ENCODE measurements at places on chromosomes 6 and 20. TPM values are rescaled to one million over a fixed set of nuclear protein-coding genes. Genes with fewer than 3 reads are reported as not detected.

The ADGRF4 gene
- total RNA-seq = 4.2 TPM

The MYH7B gene
- 0.04 TPM for total RNA-seq

The SGK2 gene
- total RNA-seq = 6.6 TPM

The VEGFA gene
- 190 TPM for total RNA-seq

The NR2E1 gene
- not detected for total RNA-seq

The SLC18B1 gene
- total RNA-seq = 9.1 TPM

The RCAN2 gene
- total RNA-seq = not detected

The CCN6 gene
- total RNA-seq = not detected

The SMLR1 gene
- total RNA-seq = not detected

The HEY2 gene
- total RNA-seq = not detected

The TRIM38 gene
- total RNA-seq = 6.4 TPM

The OR2B6 gene
- not detected for total RNA-seq

GRCh38 chr6:62740596-62740995 is 454.6 kb upstream of the KHDRBS2 start:
- H3K27me3 ChIP-seq = no peaks in the 10 kb centered on the region
- H3K36me3 ChIP-seq = no peaks in the 10 kb centered on the region
- DNase-seq = no peak
- H3K4me3 ChIP-seq = no peak overlapping the region

DNA sequence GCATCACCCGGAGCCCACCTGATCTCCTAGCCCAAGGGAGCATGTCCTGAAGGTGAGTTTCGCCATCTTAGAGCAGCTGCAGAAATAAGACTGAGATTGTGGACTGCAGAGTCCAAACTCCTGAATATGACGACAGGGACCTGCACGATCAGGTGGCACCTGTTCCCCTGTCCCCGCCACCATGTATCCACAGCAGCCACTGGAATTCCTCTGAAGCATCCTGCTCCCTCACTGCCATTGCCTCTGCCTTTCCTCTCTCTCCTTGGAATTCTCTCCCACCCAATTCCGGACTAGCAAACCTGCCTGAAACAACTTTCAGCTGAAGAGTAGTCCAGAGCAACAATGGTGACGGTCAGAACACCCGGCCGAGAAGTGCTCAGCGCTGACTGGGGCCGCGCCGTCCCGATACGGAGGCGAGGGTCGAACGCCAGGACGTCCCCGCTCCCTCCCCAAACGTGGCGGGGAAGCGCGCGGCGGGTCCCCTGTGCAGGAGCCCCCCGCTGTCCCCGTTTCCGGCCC is 694 bp upstream of the FAM120B start:
- peaks cover 16% of the 10 kb centered on the region for H3K4me1 ChIP-seq
- peak overlapping the region; percentile 95 for H3K4me3 ChIP-seq
- H3K27ac ChIP-seq = no peak overlapping the region
- H3K36me3 ChIP-seq = no peaks in the 10 kb centered on the region

DNA sequence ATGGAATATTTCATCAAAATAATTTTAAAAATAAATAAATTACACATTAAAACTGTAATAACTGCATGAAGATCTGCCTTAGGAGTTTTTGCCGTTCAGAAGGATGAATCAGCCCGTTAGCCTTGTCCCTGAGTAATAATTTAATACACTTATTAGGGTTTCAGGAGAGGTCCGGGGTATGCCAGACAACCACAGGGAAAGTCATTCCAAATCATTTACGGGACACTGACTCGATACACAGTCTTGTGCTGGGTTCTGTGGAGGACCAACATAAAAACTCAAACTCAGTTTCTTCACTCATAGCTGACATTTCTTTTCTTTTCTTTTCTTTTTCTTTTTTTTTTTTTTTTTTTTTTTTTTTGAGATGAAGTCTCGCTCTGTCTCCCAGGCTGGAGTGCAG is 735 bp upstream of the LY6G6F start:
- no peak overlapping the region for H3K4me3 ChIP-seq
- H3K27me3 ChIP-seq = no peaks in the 10 kb centered on the region
- no peak overlapping the region for H3K27ac ChIP-seq
- no peak for DNase-seq
- H3K4me1 ChIP-seq = peaks cover 10% of the 10 kb centered on the region

- no peak overlapping the region for H3K4me3 ChIP-seq
- no peaks in the 10 kb centered on the region for H3K4me1 ChIP-seq
- peaks cover 8% of the 10 kb centered on the region for H3K27me3 ChIP-seq
These were observed 237.6 kb downstream of the SMOC2 start for GRCh38 chr6:168678588-168678987.

DNA sequence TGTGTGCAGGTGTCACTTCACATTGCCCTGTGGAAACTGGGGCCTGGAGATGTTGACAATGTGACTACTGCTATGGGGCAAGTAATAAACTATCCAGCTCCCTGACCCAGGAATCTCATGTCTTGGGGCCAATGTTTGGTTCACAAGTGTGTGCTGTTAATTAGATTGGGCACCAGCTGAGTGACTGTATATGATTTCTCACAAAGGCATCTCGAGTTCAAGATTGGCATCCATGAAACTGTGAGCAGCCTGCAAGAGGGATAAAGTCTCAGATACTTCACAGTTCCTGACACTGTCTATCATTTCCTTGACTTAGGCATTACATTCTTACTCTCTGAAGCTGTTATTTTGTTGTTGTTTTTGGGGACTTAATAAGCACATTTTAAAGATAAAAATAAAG is 264.0 kb downstream of the PRKN start:
- DNase-seq = no peak
- H3K27ac ChIP-seq = no peak overlapping the region
- no peaks in the 10 kb centered on the region for H3K27me3 ChIP-seq
- H3K36me3 ChIP-seq = no peaks in the 10 kb centered on the region
- H3K4me1 ChIP-seq = no peaks in the 10 kb centered on the region
- no peak overlapping the region for H3K4me3 ChIP-seq

DNA sequence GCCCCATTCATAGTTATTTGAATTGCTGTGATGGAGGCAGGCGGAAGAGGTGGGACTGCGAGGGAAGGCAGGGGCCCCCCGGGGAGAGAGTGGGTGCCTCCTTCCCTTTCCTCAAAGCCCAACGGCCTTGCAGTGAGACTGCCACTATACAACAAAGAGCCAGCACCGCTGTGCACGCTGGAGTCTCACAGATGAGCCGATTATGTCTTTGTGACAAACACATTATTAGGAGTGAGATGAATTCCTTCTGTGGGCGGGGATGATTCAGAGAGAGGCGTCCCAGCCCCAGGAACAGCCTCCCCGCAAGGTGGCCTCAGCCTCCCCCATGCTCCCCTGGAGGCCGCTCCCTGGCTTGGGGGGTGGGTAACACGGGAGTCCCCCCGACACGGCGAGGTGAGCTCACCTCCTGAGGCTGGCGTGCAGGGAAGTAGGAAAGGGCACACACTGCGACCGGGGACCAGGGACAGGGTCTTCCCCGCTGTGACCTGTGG is 26.7 kb downstream of the NTSR1 start:
- H3K36me3 ChIP-seq = no peaks in the 10 kb centered on the region
- H3K4me1 ChIP-seq = peaks cover 18% of the 10 kb centered on the region
- no peak overlapping the region for H3K27ac ChIP-seq
- no peaks in the 10 kb centered on the region for H3K27me3 ChIP-seq
- H3K4me3 ChIP-seq = no peak overlapping the region

DNA sequence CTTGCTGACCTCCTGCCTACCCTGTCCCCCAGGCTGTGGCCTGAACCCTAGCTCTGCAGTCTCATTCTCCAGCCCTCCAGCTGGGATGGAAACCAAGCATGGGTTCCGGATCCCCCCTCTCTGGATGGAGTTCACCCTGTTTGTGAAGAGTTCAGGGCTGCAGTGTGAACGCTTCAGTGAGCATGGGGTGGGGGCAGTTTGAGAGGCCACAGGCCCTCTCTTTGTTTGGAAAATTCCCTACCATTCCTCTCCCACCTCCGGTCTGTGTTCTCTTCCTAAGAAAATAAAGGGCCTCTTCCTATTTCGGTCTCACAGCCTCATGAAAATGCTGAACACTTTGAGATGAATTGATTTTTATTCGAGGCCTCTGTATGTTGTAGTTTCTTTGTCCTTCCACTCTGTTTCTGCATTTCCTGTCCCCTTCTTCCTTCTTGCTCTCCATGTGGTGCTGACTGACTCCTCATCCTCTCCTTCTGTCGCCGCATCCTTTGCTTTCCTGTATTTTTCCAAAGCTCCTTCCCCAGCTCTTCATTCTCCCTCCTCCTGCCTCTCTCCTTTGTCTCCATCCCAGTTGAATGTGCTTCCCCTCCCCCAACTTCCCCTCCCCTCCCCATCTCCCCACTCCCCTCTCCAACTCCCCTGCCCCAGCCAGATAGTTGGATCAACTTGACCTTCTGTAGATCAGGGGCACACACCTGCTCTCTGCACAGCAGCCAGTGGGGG is 2.4 kb upstream of the KCNK5 start:
- no peaks in the 10 kb centered on the region for H3K36me3 ChIP-seq
- no peak overlapping the region for H3K4me3 ChIP-seq
- DNase-seq = no peak

- peak; percentile 83 for DNase-seq
- H3K36me3 ChIP-seq = no peaks in the 10 kb centered on the region
- peaks cover 13% of the 10 kb centered on the region for H3K4me1 ChIP-seq
- H3K4me3 ChIP-seq = no peak overlapping the region
- no peaks in the 10 kb centered on the region for H3K27me3 ChIP-seq
These were observed 242.3 kb downstream of the TBX18 start for GRCh38 chr6:84522135-84522549.

DNA sequence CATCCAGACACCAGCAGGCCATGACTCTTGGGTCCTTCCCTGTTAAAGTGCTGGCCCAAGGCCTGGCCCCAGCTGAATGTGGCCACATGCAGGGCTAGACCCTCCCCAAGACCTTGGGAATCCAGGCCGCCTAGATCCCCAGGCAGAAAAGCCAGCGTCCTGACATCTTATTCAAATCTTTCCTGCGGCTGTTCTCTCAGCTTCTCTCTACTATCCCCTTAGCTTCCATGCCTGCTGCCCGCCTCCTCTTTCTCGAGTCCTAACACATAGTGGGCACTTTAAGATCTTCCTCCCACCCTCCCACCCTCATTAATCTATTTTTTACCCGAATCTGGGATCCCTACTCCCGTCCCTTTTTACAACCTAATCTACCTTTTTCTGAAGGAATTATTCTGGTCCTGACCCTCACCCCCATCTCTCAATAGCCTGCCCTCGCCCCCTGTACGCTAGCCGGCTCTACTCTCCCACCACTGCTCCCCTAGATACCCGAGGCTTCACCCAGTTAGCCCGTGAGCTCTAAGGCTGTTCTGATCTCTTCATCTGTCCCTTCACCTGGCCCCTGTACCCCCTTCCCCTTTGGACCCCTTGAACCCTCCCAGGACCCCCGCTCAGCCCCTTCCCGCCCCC is at the start of gene CCHCR1:
Gene CCHCR1 (minus strand): TSS at position 290 of the 627 bp plus-strand sequence. CDS start 202 bp downstream, at position 88.
- H3K4me3 ChIP-seq = peak within 1 kb of the TSS; percentile 88
- H3K27ac ChIP-seq = peak within 1 kb of the TSS; percentile 4
- H3K4me1 ChIP-seq = peaks cover 17% of the 10 kb centered on the region
- no peak for DNase-seq
- H3K27me3 ChIP-seq = no peaks in the 10 kb centered on the region
- peaks cover 16% of the 10 kb centered on the region for H3K36me3 ChIP-seq

DNA sequence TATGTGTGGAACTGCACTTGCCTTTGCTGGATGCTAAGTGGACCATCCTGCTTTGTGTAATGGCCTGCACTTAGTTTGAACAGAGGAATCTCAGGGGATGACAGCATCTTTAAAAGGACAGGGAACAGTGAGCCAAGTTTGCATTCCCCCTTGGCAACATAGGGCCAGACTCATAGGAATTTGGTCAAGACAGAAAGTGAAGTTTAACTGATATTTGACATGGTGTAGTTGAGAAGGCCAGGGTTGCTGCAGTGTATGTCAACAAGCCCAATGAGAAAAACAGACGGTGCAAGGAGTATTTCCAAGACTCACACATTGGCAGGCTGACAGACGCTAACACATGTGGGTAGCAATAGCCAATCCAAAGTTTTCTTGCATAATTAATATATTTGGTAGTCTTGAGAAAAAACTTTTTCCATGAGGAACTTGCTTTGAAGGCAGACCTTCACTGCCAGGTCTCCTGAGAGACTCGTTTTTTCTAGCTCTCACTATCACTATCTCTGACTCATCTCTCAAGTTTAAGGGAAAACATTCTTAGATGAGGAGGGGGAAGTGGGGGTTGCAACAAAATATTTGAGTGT is 213.8 kb downstream of the IBTK start:
- no peaks in the 10 kb centered on the region for H3K4me1 ChIP-seq
- no peak overlapping the region for H3K4me3 ChIP-seq
- no peaks in the 10 kb centered on the region for H3K27me3 ChIP-seq

- no peak for DNase-seq
- no peak overlapping the region for H3K4me3 ChIP-seq
- no peak overlapping the region for H3K27ac ChIP-seq
- no peaks in the 10 kb centered on the region for H3K36me3 ChIP-seq
These were observed 160.9 kb upstream of the AFDN start for GRCh38 chr6:167665698-167666330.

GRCh38 chr6:125481056-125481455 is 179.3 kb upstream of the HDDC2 start:
- DNase-seq = no peak
- no peaks in the 10 kb centered on the region for H3K36me3 ChIP-seq
- H3K4me3 ChIP-seq = no peak overlapping the region
- peaks cover 11% of the 10 kb centered on the region for H3K27me3 ChIP-seq
- H3K4me1 ChIP-seq = no peaks in the 10 kb centered on the region

DNA sequence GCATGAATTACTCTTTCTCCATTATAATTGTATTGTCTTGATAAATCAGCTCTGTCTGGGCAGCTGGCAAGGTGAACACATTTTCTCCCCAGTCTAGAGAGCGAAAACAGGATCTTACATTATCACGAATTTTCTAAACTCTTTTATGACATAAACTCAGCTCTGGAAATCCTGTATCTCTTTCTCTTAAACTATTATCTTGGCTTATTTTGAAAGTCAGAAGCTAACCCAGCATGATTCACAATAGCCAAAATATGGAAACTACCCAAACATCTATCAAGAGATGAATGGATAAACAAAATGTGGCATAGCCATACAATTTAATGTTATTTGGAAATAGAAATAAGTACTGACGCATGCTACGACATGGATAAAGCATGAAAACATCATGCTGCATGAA is 25.9 kb upstream of the AGPAT4 start:
- no peaks in the 10 kb centered on the region for H3K36me3 ChIP-seq
- H3K4me3 ChIP-seq = no peak overlapping the region
- H3K27ac ChIP-seq = no peak overlapping the region

DNA sequence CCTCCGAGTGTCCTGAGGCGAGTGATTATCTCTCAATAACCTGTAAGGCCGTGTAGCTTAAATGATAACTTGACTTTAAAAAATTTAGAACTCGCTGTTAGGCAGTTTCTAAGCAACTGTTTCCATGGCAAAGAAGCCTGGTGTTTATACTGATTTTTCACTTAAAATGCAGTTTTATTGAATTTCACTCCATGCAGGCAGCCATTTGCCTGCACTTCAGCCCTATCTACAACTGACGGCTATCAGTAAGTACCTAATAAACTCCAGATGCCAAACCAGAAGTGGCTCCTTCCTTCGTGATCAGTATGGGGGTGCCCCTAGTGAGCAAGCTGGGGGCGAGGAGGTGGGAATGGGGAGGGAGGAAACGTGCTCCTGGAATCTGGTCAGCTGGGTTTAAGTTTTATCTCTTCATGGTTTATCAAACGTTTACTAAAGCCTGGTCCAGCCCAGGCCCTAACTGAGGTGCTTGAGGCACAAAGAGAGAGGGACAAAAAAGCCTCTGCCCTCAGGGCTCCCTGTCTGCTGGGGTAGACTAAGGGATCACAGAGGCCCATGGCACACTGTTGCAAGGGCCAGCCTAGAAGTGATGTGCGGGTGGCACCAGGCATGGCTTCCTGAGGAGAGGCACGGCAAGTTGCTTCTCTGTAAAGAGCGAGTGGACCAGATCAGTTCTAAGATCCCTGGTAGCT is 45.5 kb downstream of the TTI1 start:
- H3K27me3 ChIP-seq = no peaks in the 10 kb centered on the region
- peak overlapping the region; percentile 94 for H3K27ac ChIP-seq
- H3K4me3 ChIP-seq = no peak overlapping the region
- H3K36me3 ChIP-seq = peaks cover 15% of the 10 kb centered on the region
